ENCODE measurements at places on chromosomes 13 and 19.
A peak's percentile ranks its signal among the peaks of the same experiment; 100 is the strongest.

- no peak for DNase-seq
Observed at GRCh38 chr19:33621811-33622504, at the start of gene CHST8. CHST8 (plus strand) TSS chr19:33621953; CDS start chr19:33689262, 67,309 bp downstream.

DNA sequence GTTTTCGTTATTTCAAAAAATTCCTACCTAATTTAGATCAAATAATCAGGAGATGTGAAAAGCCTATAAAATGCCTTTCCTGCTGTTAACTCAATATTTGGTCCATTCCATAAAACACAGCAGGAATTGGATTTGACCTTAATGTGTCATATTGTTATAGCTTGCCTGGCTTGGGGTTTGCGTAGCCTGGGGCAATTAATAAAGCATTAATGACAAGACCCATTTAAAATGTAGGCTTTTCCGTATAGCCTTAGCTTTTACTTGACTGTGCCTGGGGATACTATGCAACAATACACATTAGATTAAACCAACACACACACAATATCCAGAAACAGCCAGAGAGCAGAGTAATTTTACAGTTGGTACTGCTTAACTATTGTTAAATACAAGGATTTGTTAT is 117.2 kb upstream of the MAB21L1 start:
- DNase-seq = no peak

- no peak for DNase-seq
Observed at GRCh38 chr19:10452726-10453618, 32.6 kb downstream of the PDE4A start.

DNA sequence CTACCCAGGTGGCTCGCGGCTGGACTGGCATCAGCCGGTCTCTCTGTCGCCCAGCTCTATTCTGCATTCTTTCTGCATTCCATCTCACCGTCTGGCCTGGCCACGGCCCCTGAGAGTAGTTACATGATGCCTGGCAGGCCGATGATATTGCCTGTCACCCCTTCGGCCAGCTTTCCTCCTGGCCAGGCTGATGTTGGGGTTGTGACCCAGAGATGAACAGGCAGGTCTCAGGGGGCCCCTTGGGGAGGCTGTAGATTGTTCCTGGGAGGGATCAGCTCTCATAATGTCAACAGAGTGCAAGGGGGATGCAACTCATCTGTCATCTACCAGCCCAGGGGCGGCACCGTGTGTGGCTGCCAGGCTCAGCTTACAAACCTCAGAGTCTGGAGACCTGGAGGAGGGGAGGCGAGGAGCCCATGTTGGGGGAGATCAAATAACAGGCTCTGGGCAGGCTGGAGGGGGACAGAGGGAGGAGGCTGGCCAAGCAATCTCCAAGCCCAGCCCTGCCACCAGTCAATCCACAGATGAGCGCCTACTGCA is 13.6 kb upstream of the FBXO17 start:
- no peak for DNase-seq

- DNase-seq = peak; percentile 90
Observed at GRCh38 chr19:41570639-41571112, 5.3 kb upstream of the CEACAM21 start.

DNA sequence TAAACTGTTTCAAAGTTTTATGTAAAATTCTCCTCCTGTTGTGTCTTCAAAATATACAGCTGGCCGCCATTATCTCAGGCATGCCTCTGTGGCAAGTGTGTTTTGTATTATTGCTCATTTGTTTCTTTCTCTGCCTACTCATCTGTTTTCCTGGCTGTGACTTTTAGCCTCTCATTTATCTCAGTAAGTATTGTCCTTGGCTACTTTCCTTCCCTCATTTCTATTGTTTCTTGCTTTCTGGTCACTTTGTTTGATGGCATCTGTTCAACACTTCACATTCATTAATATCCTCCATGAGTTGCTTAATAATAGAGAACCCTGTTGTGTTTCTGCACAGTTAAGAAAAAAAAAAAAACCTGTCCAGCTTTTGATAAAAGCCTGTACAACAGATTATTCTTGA is 869.4 kb downstream of the PCDH17 start:
- no peak for DNase-seq

GRCh38 chr13:33191425-33192210 is 93.9 kb downstream of the STARD13 start:
- no peak for DNase-seq

GRCh38 chr13:110105136-110105535 is 201.8 kb downstream of the COL4A1 start:
- no peak for DNase-seq

GRCh38 chr19:776549-776948 is 20.7 kb upstream of the PTBP1 start:
- no peak for DNase-seq

- peak; percentile 34 for DNase-seq
Observed at GRCh38 chr13:44243198-44243857, 130.3 kb upstream of the SERP2 start.

DNA sequence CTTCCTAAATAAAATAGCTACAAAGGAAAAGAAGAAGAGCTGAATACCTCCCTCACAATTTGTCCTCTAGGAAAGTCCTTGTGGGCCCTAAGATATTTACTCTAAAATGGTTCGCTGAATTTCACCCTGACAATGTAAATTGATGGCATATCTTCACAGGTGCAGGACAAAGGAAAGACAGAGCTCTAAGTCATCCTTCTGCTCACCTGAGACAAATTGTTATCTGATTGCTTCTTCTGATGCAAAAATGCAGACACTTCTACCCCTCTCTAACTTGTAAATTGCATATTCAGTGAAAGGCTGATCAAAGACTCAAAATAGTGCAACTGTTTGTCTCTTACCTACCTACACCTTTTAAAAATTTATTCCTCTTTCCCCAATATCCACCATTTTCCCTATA is 747.2 kb upstream of the PRR20A start:
- no peak for DNase-seq

- DNase-seq = peak; percentile 50
Observed at GRCh38 chr19:4557971-4558941, 1.2 kb downstream of the SEMA6B start.

DNA sequence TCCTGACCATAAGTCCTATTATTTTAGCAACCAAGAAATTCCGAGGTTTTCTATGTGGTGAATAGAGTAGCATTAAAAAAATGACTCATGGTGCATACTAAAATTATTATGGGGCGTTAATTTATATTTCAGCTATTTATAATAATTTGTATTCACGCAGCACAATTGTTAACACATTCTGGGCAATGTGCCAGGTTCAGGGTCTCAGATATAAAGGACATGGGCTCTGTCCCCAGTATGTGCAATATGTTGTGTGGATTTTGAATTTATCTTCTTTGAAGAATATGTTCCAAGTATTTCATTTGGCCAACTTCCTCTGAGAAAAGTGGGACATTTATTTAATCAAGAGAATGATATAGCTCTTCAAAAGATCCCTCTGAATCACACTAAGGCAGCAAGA is 1434.7 kb upstream of the PRR20A start:
- DNase-seq = no peak

GRCh38 chr13:100392709-100393630 is 195.6 kb downstream of the GGACT start:
- DNase-seq = peak; percentile 85

GRCh38 chr19:4376028-4376670 is 24.2 kb downstream of the SH3GL1 start:
- DNase-seq = no peak

DNA sequence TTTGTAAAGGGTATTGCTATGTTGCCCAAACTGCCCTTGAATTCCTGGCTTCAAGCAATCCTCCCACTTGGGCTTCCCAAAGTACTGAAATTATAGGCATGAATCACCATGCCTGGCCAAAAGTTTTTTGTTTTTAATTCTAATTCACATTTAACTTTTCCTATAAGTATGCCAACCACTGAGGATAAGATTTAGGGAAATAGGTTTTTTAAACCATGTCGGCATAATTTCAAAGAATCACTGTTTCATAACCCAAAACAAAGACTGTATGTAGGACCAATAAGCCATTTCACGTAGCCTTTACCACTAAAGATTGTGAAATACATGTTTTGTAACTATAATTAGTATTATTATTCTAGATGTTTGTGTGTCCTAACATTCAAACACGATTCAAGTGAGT is 8.2 kb downstream of the ZDHHC20 start:
- DNase-seq = no peak

DNA sequence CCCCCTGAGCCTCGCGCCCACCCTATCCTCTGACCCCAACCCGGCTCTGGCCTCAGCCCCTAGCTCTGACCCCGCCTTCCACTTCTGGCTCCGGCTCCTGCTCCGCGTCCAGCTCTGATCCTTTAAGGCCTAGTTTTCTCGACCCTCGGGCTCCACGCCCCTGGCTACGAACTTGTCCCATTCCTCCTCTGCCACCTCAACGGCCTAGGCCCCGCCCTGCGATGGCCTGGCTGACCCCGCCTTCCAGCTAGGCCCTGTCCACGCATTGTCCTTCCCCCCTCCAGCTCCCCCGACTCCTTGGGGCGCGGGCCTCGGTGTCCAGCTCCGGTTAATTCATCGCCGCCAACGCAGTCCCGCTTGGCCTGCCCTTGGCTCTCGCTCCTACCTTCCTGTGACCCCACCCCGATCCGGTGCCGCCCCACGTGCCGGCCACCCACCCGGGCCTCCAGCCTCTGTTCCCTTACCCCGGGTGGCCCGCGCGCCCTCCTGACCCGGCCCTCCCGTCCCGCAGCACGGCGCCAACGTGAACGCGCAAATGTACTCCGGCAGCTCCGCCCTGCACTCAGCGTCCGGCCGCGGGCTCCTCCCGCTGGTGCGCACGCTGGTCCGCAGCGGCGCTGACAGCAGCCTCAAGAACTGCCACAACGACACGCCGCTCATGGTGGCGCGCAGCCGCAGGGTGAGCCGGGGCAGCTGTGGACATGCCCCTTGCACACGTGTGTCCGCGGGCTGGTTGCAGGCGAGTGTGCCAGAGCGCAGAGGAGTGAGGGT is 9.4 kb downstream of the BCL3 start:
- DNase-seq = no peak

DNA sequence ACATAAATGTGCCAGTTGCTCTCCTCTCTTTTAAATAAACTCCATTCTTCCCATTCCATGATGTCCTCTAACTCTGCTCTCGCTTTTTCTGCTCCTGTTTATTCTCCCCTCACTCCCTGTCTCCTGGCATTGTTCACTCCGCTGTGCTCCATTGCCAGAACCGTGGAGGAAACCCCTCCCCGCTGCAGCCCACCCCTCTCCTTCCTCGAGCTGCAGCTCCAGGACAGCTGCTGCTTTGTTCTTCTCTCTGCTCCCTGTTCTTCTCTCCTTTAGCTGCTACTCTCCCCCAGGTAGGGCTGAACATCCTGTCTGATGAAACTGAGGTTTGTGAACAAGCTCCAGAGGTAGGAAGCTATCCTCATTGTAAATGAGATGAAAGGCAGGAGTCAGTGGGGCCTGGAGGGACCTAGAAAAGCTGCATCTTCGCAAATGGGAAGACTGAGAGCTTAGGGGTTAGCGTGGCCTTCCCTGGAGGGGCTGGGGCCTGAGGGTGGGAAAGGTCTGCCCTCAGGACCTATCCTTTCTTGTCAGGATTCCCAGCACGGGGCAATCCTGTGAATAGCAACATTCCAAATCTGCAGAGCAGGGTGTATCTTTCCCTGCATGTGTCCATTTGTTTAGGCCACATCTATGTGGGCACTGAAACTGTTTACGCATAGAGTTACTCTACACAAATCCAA is 243.7 kb downstream of the DNAJC15 start:
- no peak for DNase-seq

DNA sequence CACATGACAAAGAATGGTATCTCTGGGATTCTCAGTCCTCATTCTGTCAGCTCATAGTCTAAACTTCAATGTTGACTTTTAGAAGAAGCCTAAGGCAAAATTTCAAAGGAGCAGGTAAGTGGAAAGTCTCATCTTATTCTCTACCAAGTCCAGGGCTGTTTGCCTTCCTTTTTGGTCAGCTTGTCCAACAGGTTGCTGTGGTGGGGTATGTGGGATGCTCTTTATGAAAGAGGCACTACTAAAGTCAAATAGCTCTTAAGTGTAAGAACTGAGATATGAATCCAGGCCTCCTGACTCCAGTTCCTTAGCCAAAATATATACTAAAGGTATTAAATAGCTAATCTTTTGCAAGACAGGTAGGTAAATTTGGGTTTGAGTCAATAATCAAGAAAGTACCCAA is 540.6 kb upstream of the SPRY2 start:
- DNase-seq = no peak

DNA sequence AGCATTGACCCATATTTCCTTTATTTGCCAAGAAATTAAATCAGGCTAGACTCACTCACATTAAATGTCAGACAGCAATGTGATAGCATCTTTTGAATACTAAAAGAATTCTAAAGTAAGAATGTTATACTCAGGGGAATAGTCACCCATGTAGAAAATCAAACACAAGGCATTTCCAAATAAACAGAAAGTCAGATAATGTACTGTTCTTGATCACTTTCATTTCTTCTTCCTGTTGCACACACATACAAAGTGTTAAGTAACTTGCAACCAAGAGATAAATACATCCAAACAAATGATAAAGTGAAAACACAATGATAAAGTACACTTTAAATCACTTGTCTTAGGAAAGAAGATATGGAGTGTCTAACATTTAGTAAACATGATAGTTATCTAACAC is 1366.6 kb upstream of the MIR17HG start:
- no peak for DNase-seq

- DNase-seq = no peak
Observed at GRCh38 chr13:106047859-106048258, 487.6 kb downstream of the EFNB2 start.

GRCh38 chr13:29935309-29935981 is 85.0 kb upstream of the UBL3 start:
- DNase-seq = peak; percentile 94

DNA sequence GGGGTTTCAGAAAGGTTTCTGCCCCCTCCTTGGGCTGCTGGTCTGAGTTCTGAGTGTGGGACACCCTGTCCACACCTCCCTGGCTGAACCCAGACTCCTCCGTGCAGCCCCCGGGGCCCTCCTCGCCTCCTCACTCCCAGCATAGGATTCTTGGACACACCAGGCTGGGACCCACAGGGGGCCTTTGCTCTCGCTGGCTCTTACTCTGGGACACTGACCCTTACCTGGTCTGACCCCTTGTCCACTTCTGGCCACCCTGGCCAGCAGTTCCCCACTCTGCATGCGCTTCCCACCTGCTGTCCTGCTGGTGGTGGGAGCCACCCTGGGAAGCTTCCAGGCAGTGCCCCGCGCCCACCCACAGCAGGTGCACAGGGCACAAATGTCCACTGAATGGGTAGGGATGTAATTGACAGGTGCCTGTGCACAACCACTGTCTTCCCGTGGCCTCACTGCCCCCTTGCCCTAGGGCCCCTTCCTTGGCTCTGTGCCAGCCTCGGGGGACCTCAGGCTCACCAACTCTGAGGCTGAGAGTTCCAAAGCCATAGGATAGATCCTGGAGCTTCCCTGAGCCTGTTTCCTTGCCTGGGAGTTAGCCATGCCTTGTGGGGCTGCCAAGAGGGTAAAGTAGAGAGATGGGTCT is 7.0 kb upstream of the SLC25A42 start:
- no peak for DNase-seq

DNA sequence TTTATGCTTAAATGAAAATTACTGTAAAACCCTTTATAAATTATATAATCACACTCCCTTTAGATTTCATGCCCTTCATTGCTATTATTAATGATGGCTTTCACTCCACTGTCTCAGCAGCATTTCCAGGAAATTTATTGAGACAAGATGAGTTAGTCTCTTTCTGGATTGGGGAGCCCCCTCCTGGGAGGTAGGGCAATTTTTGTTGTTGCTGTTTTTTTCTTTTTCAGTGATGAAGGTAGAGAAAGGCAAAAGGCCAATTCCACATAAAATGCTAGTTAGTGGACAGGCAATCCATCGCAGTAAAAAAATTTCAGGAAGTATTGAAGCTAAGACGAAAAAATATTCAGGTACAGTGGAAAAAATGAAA is 80.2 kb downstream of the TEX26 start:
- DNase-seq = no peak
